ENCODE measurements at places on chromosomes 1 and 21. TPM values are rescaled to one million over a fixed set of nuclear protein-coding genes. Genes with fewer than 3 reads are reported as not detected.

- no peak overlapping the region for H3K27ac ChIP-seq
- DNase-seq: no peak
- peaks cover 3% of the 10 kb centered on the region for H3K36me3 ChIP-seq
- H3K4me1 ChIP-seq: no peaks in the 10 kb centered on the region
These were observed 73.8 kb upstream of the TMPRSS2 start for GRCh38 chr21:41581592-41582228.

- H3K27me3 ChIP-seq: peaks cover 5% of the 10 kb centered on the region
- H3K4me3 ChIP-seq: no peak overlapping the region
- no peak overlapping the region for H3K27ac ChIP-seq
These were observed 166.9 kb upstream of the HMGB4 start for GRCh38 chr1:33696962-33697361.

- peaks cover 13% of the 10 kb centered on the region for H3K4me1 ChIP-seq
- H3K27me3 ChIP-seq: no peaks in the 10 kb centered on the region
- no peaks in the 10 kb centered on the region for H3K36me3 ChIP-seq
- no peak overlapping the region for H3K27ac ChIP-seq
- peak overlapping the region; percentile 12 for H3K4me3 ChIP-seq
These were observed 38.8 kb downstream of the DNASE2B start for GRCh38 chr1:84436876-84437655.

DNA sequence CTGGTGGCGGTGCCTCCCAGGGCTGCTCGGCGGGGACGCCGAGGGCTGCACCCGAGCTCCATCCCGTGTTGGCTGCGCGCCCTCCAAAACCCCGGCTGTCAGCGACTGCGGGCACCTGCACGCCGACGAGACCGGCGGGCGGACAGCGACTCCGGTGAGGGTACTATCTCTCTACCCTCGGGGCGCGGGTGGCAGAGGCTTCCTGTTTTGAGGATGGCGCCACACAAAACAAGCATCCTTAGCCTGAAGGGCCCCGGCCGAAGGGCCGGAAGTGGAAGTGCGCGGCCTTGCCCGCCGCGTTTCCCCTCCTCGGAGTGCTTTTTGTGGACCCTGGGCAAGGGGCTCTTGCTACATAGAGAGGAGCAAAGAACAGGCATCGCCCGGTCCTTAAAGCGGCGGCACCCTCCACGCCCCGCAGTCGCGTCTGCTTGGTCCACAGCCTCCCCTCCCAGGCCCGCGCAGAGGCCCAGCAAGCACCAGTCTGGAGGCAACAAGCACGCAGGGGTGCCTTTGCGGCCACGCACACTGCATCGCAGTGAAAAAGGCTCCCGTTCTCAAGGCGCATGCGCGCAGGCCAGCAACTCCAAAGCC, 561 bp upstream of the COQ8A start:
- peak overlapping the region; percentile 76 for H3K4me3 ChIP-seq

HES5 gene
- not detected for total RNA-seq

FBLIM1 gene
- not detected for total RNA-seq

- H3K4me3 ChIP-seq: no peak overlapping the region
- peaks cover 5% of the 10 kb centered on the region for H3K36me3 ChIP-seq
- no peak for DNase-seq
- peaks cover 29% of the 10 kb centered on the region for H3K27me3 ChIP-seq
- peaks cover 23% of the 10 kb centered on the region for H3K4me1 ChIP-seq
These were observed 11.0 kb upstream of the XCL2 start for GRCh38 chr1:168554603-168555483.
